ENCODE measurements at places on chromosomes 16 and 17.

GRCh38 chr16:57590654-57591085, 37.8 kb upstream of the ADGRG1 start:
- no peak for DNase-seq

GRCh38 chr16:30710971-30711370, 12.0 kb downstream of the SRCAP start:
- no peak for DNase-seq

- peak; percentile 18 for DNase-seq
Measured at GRCh38 chr16:79247386-79247785, 353.2 kb downstream of the MAF start.

GRCh38 chr16:17560548-17560947, 89.8 kb upstream of the XYLT1 start:
- no peak for DNase-seq

DNA sequence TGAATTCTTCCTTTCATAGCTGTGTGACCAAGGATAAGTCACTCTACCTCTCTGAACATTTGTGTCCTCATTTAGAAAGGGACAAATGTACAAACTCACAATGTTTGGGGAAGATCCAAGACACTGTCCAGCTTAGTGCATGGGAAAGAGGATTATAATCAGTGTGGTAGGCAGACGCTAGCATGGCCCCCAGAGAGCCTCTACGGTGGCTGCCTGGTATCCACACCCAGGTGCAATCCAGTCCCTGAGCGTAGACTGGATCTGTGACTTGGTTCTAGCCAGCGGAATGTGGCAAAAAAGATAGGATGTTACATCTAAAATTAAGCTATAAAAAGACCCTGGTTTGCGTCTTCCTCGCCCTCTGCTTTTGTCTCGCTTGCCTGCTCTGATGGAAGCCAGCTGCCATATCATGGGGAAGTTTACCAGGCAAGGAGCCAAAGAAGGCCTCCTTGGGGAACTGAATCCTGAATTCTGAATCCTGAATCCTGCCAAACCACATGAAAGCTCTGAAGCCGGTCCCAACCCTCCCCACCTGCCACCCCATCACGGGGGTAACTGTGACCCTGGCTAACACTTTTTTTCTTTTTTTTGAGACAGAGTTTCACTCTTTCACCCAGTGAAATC, 51.7 kb downstream of the PLXDC1 start:
- no peak for DNase-seq

- no peak for DNase-seq
Measured at GRCh38 chr16:70437017-70437581, 1.8 kb downstream of the ST3GAL2 start.

DNA sequence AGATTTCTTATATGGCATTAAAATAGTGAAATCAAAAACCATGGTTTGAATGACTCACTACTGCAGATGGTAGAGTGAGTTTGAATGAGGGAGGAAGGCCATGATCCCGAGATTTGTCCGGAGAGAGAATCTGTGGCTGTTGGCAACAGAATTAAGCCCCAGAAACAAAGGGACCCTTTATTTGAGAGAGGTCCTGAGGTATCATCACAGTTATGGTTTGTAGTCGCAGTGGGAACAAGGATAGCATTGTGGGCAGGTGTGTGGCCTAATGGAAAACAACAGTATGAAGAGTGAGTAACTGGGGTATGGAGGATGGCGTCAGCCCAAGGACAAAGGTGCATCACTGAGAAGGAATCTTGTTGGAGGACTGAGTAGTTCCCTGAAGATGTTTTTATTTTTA, 8.5 kb upstream of the ZFP3 start:
- no peak for DNase-seq

GRCh38 chr17:76480632-76481031, 13.2 kb downstream of the AANAT start:
- no peak for DNase-seq

DNA sequence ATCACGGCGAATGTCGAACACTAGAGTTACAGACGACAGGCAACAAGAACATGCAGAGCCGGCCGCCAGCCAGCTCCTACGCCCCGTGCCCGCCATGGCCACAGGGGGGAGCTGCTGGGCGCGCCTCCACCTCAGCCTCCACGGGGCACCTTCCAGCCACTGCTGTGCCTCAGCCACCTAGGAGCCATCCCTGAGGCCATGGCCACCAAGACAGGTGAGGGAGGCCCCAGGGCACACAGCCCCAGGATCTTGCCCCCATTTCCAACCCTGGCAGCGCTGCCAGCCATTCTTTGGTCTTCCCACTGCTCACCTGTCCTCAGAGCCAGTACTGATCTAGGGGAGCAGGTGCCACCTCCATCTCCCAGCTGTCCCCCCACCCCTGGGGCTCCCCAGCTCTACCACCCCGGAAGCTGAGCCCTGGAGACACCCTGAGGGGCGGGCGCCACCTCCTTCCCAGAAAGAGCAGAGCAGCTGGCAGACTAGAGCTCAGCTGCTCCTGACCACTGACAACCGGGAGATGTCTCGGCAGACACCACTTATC, 11.8 kb downstream of the GNPTG start:
- DNase-seq, result peak; percentile 18

DNA sequence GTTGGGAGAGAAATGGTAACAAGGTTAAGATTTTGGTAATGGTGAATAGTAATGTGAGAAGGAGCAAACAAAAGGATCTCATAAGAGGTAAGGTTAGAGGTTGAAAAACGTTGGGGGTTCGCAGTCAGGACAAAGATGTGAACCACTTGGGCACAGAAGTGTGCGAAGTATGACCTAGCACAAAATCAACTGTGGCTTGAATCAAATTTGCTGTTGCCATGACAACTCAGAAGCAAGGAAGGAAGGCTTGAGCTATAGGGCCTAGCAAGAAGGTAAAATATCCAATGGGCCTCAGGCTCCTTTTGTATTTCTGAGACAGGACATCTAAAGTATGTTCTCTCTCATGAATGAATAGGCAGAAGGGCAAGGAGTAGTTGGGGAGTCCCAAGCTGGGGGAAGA, 24.5 kb upstream of the TEKT1 start:
- no peak for DNase-seq

- no peak for DNase-seq
Measured at GRCh38 chr16:89375021-89375420, 115.3 kb downstream of the ANKRD11 start.

GRCh38 chr16:58157951-58158540, 28.9 kb upstream of the CFAP20 start:
- no peak for DNase-seq

GRCh38 chr16:50635505-50636392, 45.4 kb downstream of the SNX20 start:
- no peak for DNase-seq

DNA sequence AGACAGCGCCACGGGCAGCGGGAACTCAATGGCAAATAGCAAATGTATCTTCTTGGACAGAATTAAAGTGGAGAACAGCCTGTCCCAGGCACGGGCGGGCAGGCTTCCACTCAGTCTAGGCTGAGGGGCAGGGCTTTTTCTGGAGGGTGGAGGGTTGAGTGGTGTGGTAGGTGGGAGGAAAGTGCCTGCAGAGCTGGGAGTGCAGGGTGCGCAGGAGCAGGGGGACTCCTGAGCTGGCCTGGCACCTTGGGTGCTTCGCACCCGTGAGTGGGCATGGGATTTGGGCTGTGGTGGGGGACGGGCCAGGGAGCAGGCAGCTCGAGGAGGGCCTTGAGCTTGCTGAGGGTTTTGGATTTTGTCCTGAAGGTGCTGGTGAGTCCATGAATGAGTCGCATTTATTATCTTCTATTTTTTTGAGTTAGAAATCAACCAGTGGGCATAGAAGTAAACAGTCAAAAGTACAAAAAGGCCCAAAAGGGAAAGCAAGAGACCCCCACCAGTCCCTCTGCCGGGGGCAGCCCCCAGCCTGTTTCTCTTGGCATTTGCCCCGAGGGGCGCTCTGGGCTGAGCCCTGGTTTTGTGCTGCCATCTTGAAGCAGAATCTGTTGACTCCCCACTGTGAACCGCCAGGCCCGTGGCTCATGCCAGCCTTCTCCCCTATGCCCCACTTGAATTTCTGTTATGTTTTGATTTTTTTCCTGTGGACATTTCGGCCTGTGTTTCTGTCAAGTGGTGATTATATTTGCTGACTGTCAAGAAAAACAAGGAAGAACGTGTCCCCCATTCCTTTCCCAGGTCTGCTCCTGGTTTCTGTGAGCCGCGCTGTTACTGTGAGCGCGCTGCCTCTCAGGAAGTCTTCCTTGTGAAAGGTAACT, 8.2 kb downstream of the ADORA2B start:
- DNase-seq, result no peak

DNA sequence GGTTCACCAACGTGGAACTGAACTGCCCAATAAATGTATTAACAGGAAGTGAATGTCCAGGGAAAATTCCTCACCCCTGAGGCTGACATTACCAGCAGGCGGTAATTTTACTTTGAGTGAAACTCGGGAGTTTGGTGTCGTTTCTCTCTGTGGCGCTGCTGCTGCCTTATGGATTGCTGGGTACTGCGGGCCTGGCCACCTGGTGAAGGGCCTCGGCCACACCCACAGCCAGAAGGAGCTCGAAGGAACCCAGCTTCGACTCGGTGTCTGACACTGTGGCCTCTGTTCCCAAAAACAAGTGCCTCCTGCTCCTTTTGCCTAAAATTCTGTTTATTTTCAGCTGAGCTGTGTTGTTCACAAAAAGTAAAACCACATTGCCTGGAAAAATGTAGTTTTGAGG, 115.0 kb downstream of the BANP start:
- DNase-seq, result no peak

DNA sequence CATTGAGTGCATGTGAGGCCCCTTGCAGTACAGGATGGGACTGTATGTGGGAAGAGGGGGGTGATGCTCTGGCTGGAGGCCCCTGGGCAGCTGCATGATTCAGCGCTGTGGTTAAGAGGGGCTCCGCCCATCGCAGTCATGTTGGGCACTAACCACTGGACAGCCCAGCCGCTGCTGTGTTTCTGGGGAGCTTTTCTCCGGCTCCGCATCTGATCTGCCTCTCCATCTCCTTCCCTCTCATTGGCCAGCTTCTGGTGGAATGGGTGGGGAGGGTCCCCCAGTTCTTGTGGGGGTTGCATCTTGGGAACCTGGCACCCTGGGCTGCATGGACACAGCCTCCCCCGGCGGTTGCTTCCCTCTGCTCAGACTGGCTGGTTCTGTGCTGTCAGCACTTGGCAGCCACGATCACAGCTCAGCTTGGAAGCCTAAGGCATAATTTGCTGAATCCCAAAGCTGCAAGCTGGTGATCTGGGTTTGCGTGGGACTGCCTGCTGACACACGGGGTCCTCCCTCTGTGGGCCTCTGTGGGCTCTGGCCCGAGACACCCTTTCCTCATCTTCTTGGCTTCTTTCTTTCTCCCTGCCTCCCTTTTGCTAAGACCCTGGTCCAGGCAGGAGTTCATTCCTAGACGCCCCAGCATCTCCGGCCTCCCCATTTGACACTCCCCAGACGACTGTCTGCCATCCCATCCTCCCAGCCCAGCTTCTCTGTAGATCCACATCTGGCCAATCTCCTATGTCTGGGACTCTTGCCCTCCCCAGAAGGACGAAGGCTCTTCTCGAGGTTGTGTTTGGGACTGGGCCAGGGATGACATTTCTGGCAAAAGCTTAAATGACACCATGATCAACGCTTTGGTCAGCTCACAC, 168.3 kb downstream of the SEC14L1 start:
- no peak for DNase-seq

DNA sequence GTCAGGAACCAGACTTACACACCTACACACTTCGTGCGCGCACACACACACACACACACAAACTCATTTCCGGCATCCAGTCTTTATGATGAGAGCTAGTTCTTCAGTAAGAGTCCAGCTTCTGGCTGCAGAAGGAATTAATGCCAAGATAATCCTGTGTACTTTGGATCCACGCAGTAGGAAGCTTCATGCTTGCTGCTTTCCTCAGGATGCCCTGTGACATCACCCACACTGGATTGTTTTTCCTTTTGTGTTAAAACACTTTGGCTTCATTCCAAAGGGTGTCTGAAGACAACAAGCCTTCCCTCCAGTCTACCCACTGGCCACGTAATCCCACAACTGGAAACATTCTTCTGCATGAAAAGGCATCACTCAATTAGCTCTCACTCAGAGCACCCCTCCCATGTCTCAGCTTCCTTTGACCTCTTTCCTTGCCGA, 35.4 kb downstream of the KCNJ16 start:
- no peak for DNase-seq

- DNase-seq, result no peak
Measured at GRCh38 chr17:48163809-48164208, 56.2 kb downstream of the SNX11 start.

- DNase-seq, result no peak
Measured at GRCh38 chr16:51666074-51666473, 515.0 kb upstream of the SALL1 start.

DNA sequence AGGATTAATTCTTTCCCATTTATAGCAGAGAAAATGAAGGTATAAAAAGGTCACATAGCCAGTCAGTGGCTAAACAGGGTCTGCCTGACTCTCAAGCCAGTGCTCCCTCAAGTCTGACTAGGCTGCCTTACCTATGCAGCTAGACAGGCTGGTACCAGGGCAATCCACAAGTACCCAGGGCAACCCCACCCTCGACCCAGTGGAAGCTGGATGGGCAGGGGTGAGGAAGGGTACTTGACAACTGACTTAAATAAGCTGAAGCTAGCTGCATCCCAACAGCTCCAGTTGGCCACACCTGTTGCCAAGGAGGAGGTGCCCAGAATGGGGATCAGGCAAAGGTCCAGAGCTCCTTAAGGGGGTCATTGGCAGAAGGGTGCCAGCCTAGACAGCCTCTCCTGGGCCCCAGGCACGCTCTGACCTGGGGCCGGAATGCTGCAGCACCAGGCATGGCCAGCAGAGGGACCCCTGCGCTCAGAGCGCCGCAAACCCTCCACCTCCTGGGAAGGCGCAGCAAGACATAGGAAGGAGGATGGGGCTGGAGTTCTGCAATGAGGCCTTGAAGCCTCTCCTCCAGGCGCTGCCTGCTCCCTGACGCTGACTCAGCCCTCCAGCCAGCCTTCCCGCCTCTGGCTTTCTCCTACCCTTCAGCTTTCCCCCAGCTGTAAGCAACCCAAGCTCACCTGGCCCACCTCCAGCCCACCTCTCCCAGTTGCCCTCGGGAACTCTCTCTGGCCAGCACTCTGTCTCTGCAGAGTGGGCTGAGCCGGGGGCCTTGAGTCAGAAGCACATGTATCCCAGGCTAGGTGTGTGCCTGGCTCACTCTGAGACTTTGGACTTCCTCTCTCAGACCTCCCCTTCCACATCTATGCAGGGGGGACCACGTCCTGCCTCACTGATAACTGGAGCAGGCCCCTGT, 28.8 kb downstream of the MPP2 start:
- DNase-seq, result peak; percentile 21

GRCh38 chr16:58411736-58412614, 19.7 kb downstream of the GINS3 start:
- DNase-seq, result no peak

Data from NCI-H1092 treated with DMSO at 0.1 percent for 48 hours (cell line).